ENCODE measurements at places on chromosomes 4 and X.

DNA sequence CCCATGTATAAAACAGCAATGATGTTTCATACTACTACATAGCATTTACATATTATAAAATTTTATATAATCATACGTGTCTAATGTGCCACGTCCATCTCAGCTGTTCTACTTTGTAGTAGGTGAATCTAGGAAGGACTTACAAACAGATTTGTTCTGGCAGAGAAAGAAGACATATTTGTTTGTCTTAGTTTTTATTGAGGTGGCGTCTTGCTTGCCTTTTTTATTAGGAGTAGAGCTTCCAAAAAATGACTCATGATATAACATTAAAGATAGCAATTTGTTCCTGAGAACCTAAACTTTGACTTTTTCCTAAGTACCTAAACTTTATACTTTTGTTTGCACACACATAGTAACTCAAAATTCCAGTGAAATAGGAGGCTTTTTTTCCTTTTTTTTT, 64.6 kb downstream of the CLDN22 start:
- no peak for DNase-seq

- peak; percentile 61 for DNase-seq
Observed at GRCh38 chr4:105550641-105551040, 1.8 kb upstream of the ARHGEF38 start.

- DNase-seq = no peak
Observed at GRCh38 chr4:31134720-31135119, 414.6 kb downstream of the PCDH7 start.

DNA sequence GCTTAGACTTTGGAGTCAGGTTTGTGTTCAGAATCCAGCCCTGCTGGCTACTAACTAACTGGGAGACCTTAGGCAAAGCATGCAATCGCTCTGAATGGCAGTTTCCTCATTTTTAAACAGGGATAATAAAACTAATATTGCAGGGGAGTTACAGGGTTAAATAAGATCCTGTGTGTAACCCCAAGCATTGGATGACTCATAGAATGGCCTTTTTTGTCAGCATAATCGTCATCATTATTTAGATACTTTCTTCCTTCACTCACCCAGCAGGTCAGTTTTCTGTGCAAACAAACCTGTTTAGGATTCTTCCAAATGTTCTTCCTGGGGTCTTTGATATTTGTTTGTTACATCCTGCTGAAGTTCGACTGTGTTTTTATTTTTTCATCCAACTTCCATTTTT, 208.2 kb downstream of the EVC2 start:
- no peak for DNase-seq

DNA sequence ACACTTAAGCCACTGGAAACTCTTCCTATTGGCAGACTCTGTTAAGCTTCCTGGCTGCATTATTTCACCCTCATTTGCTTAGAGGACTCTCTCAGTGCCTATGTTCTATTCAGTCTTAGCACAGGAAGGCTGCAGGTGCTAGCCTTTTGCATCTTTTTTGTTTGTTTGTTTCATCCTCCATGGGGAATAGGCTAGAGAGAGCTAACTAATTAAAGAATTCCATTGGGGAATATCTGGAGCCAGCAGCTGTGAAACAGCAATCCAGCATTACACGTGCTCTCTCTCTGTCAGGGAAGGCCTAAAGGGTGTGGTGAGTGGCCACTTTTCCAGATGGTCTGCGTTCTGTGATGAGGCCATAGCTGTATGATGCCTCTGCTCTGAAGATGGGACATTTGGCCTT, 633.6 kb downstream of the SPRY1 start:
- DNase-seq = no peak

GRCh38 chr4:81541161-81541945, 69.6 kb upstream of the RASGEF1B start:
- DNase-seq = no peak
